ENCODE measurements at places on chromosomes 12 and 14. TPM values are rescaled to one million over a fixed set of nuclear protein-coding genes. Genes with fewer than 3 reads are reported as not detected.

The RNF212B gene
- total RNA-seq, result not detected

The FGF6 gene
- total RNA-seq, result not detected

The TAS2R20 gene
- total RNA-seq, result 5.8 TPM

The OTX2 gene
- not detected for total RNA-seq

- no peak overlapping the region for H3K4me3 ChIP-seq
- no peaks in the 10 kb centered on the region for H3K27me3 ChIP-seq
- no peaks in the 10 kb centered on the region for H3K36me3 ChIP-seq
- H3K4me1 ChIP-seq, result no peaks in the 10 kb centered on the region
- no peak for DNase-seq
- H3K27ac ChIP-seq, result no peak overlapping the region
These were observed 535.4 kb downstream of the RPS29 start for GRCh38 chr14:49050822-49051221.

- DNase-seq, result no peak
- H3K27me3 ChIP-seq, result no peaks in the 10 kb centered on the region
- H3K4me3 ChIP-seq, result no peak overlapping the region
- H3K27ac ChIP-seq, result no peak overlapping the region
These were observed 50.9 kb upstream of the INSM2 start for GRCh38 chr14:35482994-35483515.

GRCh38 chr14:95346820-95347219 is 27.1 kb upstream of the CLMN start:
- no peaks in the 10 kb centered on the region for H3K27me3 ChIP-seq
- no peaks in the 10 kb centered on the region for H3K4me1 ChIP-seq
- no peak overlapping the region for H3K27ac ChIP-seq
- H3K36me3 ChIP-seq, result no peaks in the 10 kb centered on the region

GRCh38 chr14:89292579-89293313 is 124.3 kb downstream of the FOXN3 start:
- H3K27me3 ChIP-seq, result no peaks in the 10 kb centered on the region
- H3K36me3 ChIP-seq, result no peaks in the 10 kb centered on the region
- no peak overlapping the region for H3K27ac ChIP-seq
- no peak overlapping the region for H3K4me3 ChIP-seq
- DNase-seq, result no peak

GRCh38 chr12:67002720-67003119 is 266.4 kb upstream of the CAND1 start:
- H3K4me3 ChIP-seq, result no peak overlapping the region
- no peak overlapping the region for H3K27ac ChIP-seq
- no peaks in the 10 kb centered on the region for H3K36me3 ChIP-seq

DNA sequence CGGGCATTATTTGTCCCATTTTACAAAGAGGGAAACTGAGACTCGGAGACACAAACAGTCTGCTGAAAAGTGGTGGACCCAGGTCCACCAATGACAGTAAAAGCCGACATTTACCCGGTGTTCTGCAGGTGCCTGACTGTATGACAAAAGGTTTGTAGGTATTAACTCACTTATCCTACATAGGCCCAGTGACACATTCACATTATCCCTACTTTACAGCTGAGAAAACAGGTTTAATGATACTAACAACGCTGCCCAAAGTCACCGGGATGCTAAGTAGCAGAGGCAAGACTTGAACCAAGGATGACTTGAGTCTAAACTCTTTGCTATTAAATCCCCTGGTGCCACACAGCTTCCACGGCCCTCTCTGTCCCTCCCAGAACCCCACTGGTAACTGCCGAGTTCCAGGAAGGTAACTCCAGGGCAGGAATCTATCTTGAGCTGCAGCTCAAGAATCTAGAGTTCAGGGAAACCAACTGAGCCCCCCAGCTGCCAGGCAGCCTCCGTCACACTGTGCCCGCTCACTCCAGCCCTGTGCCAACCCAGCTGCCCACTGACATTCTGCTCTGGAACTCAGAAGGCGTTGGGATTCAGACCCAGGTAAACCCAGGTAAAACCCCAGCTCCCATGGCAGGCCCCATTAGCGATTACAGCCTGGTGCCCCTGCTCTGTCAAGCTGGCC is 33.7 kb downstream of the SYNE3 start:
- H3K27ac ChIP-seq, result peak overlapping the region; percentile 68
- no peak for DNase-seq

DNA sequence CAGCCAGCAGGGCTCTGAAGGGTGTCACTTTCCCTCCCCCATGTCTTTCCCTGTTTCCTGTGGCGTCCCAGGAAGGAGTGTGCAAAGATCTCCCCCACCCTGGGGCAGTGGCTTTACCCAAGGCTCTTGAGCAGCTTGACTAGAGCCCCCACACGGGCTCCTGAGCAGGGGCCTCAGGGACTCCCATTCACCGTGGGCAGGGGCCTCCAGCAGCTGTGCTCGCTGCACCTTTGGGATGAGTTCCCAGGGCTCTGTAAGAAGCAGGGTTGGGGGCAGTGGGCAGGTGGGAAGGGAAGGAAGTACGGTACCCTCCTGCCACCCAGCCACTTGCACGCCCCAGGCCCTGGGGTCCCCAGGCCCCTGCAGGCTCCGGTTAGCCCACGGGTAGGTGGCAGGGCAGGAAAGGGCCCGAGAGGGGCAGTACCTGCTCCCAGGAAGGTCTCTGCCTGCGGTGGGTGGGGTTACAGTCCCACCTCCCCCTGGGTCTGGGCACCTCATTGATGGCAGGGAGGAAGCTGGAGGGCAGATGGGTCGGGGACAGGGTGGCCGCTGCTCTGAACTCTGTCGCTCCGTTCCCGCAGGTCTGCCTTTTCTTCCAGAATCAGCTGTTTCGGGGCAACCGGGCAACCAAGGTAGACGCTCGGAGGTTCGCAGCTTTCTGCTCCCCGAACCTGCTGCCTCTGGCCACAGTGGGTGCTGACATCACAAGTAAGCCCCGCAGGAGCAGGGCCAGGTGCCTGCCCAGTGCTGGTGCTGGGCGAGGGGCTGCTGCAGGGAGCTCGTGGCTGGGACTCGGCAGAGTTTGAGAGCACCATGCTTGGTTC is 13.0 kb downstream of the ASPG start:
- H3K4me1 ChIP-seq, result no peaks in the 10 kb centered on the region
- no peak for DNase-seq
- no peaks in the 10 kb centered on the region for H3K27me3 ChIP-seq
- no peak overlapping the region for H3K4me3 ChIP-seq

GRCh38 chr12:111687255-111687654 is 1.4 kb downstream of the ACAD10 start:
- no peak overlapping the region for H3K27ac ChIP-seq
- H3K36me3 ChIP-seq, result no peaks in the 10 kb centered on the region
- no peak overlapping the region for H3K4me3 ChIP-seq
- no peaks in the 10 kb centered on the region for H3K27me3 ChIP-seq

DNA sequence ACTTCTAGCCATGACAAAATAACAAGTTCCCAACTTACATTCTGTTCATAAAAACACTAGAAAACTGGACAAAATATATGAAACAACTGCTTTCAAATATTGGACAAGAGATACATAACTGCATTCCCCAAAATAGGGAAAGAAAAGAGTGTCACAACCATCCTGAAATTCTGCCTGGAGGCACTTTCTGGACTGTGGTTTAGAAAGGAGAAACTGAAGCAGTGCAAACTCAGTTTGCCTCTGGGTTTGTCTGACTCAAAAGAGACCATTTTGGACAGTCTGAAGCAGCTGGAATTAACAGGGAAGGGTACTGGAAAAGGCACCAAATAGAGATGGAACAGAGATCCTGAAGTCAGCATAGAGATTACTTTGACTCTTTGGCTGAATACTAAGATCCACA is 11.3 kb upstream of the SYT1 start:
- no peaks in the 10 kb centered on the region for H3K36me3 ChIP-seq
- DNase-seq, result no peak
- no peak overlapping the region for H3K27ac ChIP-seq
- no peaks in the 10 kb centered on the region for H3K27me3 ChIP-seq
- no peak overlapping the region for H3K4me3 ChIP-seq

- DNase-seq, result no peak
- no peak overlapping the region for H3K27ac ChIP-seq
- no peak overlapping the region for H3K4me3 ChIP-seq
- no peaks in the 10 kb centered on the region for H3K36me3 ChIP-seq
- H3K4me1 ChIP-seq, result no peaks in the 10 kb centered on the region
These were observed 331.4 kb downstream of the BCAT1 start for GRCh38 chr12:24617471-24617870.

DNA sequence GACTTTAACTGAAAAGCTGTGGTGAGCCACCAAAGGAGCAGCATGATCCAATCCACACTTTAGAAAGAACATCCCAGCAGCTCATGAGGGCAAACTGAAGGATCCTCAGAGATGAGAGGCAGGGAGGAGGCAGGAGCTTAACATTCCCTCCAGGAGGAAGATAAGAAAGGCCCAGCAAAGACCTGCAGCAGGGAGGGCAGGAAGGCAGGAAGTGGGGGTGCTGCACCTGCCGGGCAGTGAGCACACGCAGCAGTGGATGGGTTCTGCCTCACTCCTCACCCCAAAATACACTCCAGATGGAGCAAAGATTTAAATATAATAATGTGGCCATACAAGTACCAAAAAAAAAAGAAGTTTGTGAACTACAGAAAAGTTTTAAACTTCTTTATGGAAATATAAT is 48.4 kb downstream of the GCH1 start:
- DNase-seq, result no peak
- H3K4me1 ChIP-seq, result no peaks in the 10 kb centered on the region

- H3K4me3 ChIP-seq, result no peak overlapping the region
- DNase-seq, result no peak
- H3K27ac ChIP-seq, result no peak overlapping the region
- H3K27me3 ChIP-seq, result no peaks in the 10 kb centered on the region
These were observed 112.2 kb downstream of the SLC16A7 start for GRCh38 chr12:59708064-59708463.

Measured in thoracic aorta (tissue), 2 donors.